A549 (cell line): ENCODE measurements at places on chromosomes 7 and 10.

- DNase-seq: no peak
Observed at GRCh38 chr7:101097561-101097960, 12.3 kb downstream of the TRIM56 start.

- no peak for DNase-seq
Observed at GRCh38 chr10:60236869-60237524, 152.7 kb downstream of the ANK3 start.

DNA sequence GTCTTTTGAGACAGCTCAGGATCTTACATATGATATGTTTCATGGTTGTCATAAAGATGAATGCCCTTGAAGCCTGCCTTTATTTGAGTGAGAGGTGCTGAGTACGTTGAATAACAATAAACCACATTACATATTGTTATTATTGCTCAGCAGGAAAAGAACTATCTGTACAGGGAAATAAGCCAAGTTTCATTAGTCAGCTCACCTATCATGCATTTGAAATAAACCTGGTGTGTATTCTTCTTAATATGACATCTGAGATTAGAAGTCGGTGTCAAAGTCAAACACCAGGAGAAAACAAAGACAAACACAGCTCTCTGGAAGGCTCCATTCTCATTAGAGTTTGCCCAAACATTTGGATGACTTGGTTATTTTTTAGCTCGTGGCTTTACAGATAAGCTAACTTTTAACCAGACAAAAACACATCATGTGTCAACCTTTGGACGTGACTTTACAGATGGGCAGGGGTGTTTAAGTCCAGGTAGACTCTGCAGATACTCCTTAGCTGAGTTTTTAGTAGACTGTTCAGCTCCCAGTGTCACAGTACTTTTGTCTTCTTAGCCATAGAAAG, 71.2 kb upstream of the AOAH start:
- DNase-seq: no peak

DNA sequence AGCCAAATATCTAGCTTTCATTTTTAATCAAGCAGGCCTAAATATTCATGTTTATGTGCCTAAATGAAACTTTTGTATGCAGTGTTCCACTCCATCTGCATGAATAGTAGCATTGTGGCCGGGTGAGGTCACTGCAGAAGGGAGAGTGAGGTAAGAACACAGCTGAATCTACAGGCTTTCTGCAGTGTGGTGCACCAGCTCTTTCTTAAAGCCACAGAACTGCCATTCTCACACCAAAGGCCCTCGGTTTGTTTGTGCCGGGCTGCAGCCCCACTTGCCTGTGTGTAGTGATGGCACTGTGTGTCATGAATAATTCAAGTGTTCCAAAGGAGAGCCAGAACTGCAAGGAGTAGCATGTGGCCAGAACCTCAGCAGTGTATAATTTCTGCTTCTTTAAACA, 204.1 kb downstream of the TRIL start:
- peak; percentile 9 for DNase-seq

DNA sequence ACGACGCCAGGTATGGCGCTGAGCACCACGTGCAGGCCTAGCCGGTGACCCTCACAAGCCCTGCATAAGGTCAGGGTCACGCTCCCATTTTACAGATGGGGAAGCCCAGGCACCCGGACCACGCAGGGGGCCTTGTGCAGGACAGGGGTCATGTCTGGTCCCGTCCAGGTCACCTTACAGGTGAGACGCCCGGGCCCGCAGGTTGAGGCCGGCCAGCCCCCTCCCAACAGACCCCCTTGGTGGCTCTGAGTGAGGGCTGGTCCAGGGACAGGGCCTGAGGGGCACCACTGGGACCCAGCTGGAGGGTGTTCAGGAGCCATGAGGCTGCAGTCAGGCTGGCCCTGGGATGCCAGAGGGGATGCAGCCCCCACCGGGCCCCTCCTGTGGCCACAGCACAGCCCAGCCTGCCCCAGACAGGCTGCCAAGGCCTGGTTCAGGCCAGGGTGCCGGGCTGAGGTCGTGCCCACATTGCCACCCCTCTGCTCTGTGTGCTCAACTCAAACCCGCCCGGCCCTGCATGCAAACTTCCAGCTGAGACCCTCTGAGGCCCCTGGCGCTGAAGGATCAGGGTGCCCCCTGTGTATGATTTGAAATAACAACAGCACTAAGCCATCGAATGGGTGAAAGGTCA, 69.0 kb downstream of the PWWP2B start:
- DNase-seq: no peak

DNA sequence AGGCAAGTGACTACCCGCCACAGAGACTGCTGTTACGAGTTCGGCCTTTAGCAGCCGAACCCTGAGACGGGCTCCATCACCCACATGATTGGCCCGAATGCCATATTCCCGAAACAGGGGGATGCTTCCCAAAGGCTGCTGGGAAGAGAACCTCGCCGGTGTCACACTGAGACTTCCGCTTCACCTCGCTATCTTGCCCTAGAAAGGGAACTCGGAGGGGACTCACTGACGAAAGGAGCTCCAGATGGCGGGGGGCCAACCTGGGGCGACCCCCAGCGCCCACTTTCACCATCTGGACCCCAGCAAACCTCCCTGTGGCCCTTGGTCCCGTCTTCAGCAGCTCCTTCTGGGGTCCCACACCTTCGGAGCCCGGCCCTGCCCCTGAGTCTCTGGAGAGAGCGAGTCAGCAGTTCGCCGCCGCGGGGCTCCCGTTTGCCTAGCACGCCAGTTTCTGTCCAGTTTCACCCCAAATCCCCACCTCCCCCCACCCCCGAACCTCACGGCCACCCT, 529 bp downstream of the HPS1 start:
- DNase-seq: no peak

DNA sequence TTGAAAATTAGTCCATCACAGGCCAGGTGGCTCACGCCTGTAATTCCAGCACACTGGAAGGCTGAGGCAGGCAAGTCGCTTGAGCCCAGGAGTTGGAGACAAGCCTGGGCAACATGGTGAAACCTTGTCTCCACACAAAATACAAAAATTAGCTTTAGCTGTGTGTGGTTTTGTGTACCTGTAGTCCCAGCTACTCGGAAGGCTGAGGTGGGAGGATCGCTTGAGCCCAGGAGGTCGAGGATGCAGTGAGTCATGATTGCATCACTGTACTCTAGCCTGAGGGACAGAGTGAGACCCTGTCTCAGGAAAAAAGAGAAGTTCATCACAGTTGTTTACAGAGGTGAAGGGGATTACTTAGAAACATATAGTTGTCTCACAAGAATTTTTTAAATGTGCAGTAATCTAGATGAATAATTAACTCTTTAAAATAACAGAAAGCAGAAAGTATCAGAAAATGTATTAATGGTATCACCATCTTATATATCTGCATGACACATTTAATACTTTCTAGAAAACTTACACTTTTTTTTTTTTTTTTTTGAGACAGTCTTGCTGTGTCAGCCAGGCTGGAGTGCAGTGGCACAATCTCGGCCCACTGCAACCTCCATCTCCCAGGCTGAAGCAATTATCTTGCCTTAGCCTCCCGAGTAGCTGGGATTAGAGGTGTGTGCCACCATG, 8.9 kb downstream of the LCOR start:
- DNase-seq: peak; percentile 47

DNA sequence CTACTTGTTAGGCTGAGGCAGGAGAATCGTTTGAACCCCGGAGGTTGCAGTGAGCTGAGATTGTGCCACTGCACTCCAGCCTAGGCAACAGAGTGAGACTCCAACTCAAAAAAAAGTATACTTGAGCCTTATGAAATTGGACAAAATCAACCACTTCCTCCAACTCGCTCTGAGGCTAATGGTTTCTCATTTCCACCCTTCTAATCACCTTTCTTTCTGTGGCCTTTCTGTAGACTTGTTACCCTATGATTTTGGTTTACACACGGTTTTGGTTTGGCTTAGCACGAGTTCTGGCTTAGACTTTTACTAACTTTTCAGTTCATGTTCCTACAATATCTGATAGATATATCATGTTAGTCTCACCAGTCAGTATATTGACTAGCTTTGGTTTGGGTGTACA, 152.0 kb downstream of the PHTF2 start:
- no peak for DNase-seq

- DNase-seq: no peak
Observed at GRCh38 chr10:22479419-22479818, 134.1 kb downstream of the SPAG6 start.

- DNase-seq: no peak
Observed at GRCh38 chr10:61992671-61993668, 91.5 kb downstream of the ARID5B start.

- no peak for DNase-seq
Observed at GRCh38 chr10:32600317-32600716, 154.4 kb downstream of the CCDC7 start.

DNA sequence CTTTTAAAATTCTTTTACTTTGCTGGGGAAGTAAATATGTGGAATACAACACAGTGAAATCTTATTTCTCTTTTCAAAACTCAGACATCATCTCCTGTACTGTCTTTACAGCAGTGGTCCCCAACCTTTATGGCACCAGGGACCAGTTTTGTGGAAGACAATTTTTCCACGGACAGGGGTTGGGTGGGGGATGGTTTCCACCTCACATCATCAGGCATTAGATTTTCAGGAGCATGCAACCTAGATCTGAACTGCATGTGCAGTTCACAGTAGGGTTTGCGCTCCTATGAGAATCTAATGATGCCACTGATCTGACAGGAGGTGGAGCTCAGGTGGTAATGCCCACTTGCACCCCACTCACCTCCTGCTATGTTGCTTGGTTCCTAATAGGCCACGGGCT, 12.2 kb downstream of the TMEM60 start:
- no peak for DNase-seq

DNA sequence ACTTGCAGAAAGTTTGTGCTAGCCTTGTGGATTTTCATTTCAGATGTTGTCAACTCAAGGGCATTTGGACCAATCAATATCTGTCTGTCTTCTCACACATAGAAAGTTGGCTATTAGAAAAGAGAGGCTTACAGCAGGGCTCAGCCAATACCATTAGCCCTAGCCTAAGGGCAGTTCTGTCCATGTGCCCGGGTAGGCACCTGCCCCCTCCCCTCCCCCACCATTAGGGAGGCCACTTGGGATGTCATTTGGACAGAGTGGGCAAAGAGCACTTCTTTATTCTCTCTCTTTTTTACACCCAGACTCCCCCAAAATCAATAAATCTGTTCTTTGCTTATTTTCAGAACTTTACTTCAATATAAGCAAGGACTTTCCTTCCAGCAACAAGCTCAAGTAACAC, 188.5 kb upstream of the MKI67 start:
- no peak for DNase-seq

DNA sequence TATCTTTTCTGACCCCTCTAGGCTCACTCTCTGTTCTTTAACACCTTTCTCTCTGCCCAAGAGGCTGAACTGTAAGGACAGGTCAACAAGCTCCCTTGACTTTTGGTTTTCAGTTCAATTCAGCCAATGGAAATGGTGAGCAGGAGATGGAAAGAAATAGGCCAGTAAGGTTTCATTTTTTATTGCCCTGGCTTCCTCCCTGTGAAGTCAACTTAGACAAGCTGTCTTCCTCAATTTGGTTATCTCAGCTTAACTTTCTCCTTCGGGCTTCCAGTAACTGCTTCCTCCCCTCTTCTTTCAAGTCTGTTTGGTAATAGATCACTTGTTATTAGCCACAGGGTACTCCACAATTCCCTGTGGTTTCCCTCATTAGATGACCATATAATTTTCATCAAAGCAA, 19.7 kb downstream of the LIPK start:
- DNase-seq: no peak

- DNase-seq: peak; percentile 68
Observed at GRCh38 chr7:85851571-85852193, 664.8 kb upstream of the SEMA3D start.

GRCh38 chr10:75922435-75922834, 491.0 kb downstream of the LRMDA start:
- no peak for DNase-seq

GRCh38 chr10:75462865-75463264, 31.4 kb downstream of the LRMDA start:
- no peak for DNase-seq

GRCh38 chr7:43465581-43466554, 117.0 kb upstream of the STK17A start:
- no peak for DNase-seq

DNA sequence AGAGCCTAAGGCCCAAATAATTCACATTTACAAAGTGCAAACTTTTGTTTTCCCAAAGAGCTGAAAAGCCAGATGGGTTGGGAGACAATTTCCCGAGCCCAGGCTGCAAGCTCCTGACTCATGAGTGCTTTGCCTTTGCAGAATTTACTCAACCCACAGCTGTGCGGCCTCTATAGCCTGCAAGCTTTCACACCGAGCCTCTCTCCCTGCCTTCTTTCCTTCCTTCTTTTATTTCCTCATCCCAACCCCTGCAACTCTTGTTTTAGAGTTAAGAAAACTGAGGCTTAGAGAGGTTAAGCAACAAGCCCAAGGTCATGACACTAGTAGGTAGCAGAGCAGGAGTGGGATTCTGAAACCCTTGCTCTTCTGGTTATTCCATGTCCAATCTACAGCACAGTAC, 203.0 kb upstream of the GPR26 start:
- DNase-seq: no peak

DNA sequence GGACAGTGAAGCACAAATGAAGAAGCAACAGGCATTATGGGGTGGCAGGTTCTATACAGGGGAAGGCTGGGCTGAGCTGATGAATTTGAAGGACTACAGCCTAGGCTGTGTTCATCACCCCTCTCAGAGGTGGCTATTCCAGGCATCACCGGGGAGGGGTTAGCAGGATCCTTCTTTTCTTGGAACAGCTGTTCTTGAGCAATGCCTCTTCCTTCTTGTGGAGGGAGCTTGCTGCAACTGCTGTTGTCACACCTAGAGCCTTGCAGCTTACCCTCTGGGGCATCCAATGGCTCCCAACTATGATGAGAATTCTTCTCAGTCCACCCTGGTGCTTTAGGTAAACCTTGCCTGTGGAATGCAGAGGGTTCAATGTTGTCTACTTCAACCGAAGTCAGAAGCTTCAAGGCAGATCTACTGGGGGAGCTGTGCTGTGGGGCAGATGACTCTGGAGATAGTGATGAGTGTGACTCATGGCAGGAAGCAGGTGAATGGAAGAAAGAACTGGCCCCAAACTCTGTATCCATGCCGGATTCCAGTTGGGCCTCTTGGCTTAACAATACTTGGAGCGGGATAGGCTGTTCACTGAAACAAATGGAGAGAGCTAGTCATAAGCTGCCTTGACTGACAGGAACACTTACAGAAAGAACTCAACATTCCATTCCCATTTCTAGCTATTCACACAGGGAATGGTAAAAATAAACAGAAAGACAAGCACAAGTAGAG, 21.5 kb upstream of the PPP3CB start:
- DNase-seq: no peak

DNA sequence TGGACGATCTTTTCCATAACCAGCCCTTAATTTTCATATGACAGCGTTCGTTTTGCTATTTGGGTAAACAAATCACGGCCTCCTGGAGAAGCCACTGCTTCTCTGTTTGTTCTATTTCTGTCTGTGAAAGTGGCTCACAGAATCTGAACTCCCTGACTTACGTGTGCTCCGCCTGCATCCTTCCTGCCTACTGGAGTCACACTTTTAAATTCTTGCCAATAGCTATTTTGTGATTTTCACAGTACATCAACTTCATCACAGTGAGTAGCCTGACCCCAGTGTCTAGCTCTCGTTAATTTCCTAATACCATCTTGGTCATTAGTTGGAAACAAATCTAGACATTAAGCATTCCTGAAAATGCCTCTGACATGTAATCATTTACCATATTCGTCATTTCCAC, 49.0 kb upstream of the NPS start:
- DNase-seq: no peak

GRCh38 chr10:48658243-48658974, 26.3 kb upstream of the WDFY4 start:
- DNase-seq: peak; percentile 73
